ENCODE measurements at places on chromosomes 11 and 22.

GRCh38 chr22:39244496-39245129, at the start of gene PDGFB:
TSS of gene PDGFB (minus strand) at chr22:39244982. CDS start at chr22:39243963, 1,019 bp downstream.
- no peak for DNase-seq

DNA sequence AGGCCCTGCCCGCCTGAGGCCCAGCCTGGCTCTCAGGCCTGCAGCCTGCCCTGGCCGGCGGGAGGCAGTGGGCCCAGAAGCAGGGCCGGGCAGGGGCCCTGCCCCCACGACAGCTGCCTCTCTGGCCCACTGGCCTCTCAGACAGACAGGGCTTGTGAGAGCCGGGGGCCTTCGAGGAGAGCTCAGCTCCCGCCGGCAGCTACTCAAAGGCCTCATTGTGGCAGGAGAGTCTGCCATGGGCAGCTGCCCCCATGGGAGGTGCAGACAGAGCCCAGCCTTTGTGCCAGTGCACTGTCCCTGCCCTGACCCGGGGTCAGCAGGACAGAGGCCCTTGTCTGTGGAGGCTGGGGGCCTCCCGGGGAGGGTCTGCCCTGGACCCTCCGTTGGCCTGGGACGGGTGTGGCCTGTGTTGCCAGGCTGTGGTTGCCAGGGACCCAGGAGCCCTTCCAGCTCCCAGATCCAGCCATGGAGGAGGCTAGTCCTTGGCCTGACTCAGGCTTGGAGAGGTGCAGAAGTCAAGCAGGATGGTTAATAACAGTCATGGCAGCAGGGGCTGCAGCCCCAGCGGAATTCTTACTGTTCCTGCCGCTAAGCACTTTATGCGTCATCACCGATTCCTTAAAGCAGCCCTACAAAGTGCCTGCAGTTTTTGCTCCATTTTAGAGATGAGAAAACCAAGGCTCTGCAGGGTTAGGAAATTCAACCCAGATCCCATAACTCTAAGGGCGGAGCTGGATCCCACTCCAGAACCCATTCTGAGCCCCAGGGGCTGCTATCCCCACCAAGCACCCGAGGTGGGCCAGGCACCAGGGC, 12.5 kb downstream of the FLRT1 start:
- DNase-seq, result no peak

DNA sequence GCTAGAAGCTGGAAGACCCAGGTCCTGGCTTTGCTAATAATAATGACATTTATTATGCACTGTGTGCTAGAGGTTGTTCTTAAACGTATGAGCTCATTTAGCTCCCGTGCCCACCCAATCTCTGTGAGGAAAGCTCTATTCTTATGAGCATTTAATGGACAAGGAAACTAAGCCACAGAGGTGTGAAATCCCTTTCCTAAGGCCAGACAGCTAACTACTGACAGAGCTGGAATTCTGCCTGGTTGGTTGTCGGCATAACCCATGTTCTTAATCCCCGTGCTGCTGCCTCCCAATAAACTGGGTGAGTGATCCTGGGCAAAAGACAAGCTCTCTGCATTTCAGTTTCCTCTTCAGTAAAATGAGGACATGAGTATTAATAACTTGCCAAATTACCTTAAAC, 49.4 kb downstream of the SNX19 start:
- DNase-seq, result no peak

GRCh38 chr22:31332886-31333285, 13.3 kb downstream of the PATZ1 start:
- no peak for DNase-seq

DNA sequence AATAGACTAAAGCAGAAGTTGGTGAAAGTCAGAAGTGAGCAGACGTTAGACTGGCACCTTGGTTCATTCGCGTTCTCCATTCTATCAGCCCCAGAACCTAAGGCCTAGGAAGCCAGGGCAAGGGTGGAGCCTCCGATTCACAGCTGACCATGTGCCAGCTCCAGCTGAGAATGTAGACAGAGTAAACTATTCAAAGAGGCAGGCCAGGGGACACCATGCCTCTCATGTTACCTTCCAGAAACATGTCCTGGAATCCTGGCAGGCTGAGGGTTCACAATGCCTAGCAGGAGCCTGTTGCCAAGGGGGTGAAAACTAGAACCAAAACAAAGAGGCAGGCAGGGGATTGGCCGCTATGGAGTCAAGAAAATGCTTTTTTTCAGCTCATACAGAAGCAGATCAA, 224.4 kb upstream of the POU2AF2 start:
- no peak for DNase-seq

DNA sequence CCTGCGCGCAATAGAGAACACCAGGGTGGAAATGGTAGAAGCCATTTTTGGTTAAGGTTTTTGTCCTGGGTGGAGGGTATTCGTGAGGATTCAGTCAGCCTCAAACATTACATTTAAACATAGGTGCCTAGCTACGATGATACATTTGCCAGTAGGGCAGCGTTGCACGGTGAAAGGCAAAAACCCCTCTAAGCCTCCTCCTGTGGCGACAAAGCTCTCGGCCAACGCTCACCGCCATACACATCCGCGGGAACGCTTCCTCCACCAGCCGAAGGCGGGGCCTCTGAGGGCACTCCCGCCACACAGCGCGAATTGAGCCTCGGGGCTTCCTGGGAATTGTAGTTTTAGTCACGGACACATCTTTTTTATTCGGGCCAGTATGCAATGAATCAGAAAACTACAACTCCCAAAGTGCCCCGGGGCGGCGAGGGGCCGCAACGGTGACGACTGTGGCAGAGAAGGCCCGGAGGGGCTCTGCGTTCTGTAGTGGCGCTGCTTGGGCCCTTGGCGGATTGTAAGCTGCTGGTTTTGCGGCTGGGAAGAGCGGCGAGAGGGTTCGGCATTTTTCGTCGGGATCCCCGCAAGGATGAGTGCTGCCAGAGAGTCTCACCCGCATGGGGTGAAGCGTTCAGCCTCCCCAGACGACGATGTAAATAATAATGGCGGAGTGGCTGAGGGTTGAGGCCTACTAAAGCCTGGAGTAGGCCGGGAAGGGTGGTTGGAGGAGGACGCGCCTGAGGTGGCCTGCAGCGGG, at the start of gene C11orf58:
C11orf58 (plus strand) TSS at position 455 of the 754 bp plus-strand sequence; CDS start at position 587, 132 bp downstream.
- DNase-seq, result peak; percentile 95
